ENCODE measurements at places on chromosomes 12 and 14. TPM values are rescaled to one million over a fixed set of nuclear protein-coding genes. Genes with fewer than 3 reads are reported as not detected.

Gene SIX6
- not detected for polyA plus RNA-seq

Gene NOVA1
- 24.8 TPM for polyA plus RNA-seq

Gene IGFBP6
- 12.8 TPM for polyA plus RNA-seq

Gene MYH7
- 0.53 TPM for polyA plus RNA-seq

Gene PHLDA1
- 44.9 TPM for polyA plus RNA-seq

Gene ASCL4
- polyA plus RNA-seq, result not detected

DNA sequence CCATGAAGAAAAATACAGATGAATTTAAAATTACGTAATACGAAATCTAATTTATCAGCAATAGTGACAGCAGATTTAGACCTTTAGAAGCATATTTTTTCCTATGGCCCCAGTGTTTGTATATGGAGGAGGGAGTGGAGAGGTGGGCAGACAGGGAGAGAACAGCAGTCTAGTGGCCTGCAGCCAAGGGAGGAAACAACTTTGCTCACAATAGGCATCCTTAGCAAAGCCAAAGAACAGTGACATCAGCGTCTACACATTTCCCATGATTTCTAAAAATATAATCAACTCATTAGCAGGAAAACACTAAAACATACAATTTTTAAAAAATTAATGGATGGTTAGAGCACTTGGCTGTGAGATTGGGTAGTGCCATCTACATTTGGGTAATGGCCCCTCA is 622.6 kb upstream of the ATP2B1 start:
- DNase-seq, result no peak

- DNase-seq, result no peak
Measured at GRCh38 chr12:62697893-62698292, 231.3 kb downstream of the MON2 start.

GRCh38 chr14:33799705-33800570 is 150.9 kb downstream of the EGLN3 start:
- no peak for DNase-seq

- DNase-seq, result no peak
Measured at GRCh38 chr12:18502422-18502968, 235.3 kb downstream of the PLCZ1 start.

GRCh38 chr14:97625477-97625876 is 828.3 kb downstream of the VRK1 start:
- DNase-seq, result no peak

DNA sequence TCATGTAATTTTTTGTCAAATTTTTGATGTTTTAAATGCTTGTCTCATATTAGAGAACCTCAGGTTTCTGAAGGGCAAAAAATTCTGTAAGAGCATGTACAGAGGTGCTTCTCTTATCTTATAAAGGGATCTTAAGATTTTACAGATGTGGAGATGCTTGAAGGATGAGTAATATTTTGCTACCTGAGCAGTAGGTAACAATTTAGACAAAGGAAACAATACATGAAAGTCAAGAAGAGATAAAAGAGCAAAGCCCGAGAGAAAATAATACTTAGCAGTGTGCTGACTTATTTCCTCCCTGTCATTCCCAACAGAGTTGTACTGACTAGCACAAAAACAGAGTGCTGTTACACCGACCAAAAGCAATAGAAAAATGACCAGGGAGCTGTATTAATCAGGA is 98.1 kb upstream of the PTPRR start:
- DNase-seq, result no peak

DNA sequence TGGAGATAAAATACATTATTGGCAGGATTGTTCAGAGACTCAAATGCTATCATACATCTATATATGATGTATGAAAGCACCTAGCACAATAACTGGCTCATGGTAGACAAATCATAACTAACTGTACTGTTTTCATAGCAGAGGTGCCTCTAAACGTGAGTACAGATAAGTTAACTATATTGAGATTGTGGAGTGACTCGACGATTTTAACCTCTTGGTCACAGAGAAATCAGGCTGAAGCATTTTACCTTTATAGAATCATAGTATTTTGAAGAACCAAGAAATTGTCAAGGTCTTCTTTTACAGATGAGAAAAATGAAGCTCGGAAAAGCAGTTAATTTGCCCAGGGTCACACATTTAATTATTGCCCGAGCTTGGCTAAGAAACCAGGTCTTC is 666 bp upstream of the DERA start:
- no peak for DNase-seq

GRCh38 chr12:77102691-77103090 is 37.3 kb upstream of the E2F7 start:
- no peak for DNase-seq

- no peak for DNase-seq
Measured at GRCh38 chr12:53603196-53603595, 23.0 kb downstream of the ATF7 start.

DNA sequence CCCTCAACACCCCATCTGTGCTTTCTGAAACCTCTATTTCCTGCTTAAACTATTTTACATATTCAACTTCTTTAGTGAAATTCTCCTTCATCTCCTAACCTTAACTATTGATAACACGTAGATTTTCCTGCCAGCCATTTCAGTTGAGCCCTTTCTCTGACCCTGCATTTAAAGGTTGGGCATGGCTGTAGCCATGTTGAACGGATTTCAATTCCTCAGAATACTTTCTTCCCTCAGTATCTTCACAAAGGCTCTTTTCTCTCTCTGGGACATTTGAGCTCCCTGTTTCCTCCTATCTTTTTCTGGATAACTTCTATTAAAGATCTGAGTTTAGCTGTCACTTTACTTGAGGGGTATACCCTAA is 1.2 kb downstream of the PPHLN1 start:
- no peak for DNase-seq

GRCh38 chr12:94875525-94875924 is 128.0 kb downstream of the NDUFA12 start:
- no peak for DNase-seq

- DNase-seq, result no peak
Measured at GRCh38 chr14:79325071-79325470, 886.2 kb downstream of the DIO2 start.

GRCh38 chr14:59123975-59124374 is 64.5 kb upstream of the DAAM1 start:
- DNase-seq, result no peak

Measured in renal cortex interstitium (tissue), 15 donors.